D341Med (cell line): ENCODE measurements at places on chromosomes 6 and 20.

DNA sequence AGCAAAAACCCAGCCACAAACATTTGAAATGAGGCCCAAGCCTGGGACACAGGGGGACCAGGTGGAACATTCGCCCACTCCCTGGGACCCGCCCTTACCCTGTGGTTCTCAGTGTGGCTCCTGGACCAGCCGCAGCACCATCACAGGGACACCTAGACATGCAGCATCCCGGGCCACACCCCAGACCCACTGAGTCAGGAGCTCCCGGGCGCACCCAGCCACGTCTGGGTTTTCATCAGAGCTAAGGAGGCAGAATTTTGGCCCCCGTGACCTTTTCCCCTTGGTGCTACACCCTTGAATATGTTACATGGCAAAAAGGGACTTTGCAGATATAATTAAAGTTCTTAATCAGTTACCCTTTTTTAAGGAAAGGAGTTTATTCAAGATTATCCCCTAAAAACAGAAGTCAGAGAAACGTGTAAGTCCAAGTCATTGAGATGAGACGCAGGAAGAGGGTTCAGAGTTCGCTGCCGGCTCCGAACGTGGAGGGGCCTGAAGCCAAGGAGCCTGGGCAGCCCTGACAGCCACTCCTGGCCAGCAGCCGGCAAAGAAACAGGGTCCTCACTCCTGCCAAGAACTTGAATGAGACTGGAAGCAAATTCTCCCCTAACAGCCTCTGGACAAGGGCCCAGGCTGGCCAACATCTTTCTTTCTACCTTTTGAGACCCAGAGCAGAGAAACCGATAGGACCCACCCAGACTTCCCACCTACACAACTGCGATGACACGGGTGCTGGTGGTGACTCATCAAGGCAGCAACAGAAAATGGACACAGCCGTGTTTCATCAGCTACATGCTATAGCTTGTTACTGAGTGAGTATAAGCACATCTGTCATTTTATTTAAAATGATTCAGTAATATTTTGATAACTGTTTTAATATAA is 25.3 kb downstream of the BFSP1 start:
- DNase-seq, result no peak

DNA sequence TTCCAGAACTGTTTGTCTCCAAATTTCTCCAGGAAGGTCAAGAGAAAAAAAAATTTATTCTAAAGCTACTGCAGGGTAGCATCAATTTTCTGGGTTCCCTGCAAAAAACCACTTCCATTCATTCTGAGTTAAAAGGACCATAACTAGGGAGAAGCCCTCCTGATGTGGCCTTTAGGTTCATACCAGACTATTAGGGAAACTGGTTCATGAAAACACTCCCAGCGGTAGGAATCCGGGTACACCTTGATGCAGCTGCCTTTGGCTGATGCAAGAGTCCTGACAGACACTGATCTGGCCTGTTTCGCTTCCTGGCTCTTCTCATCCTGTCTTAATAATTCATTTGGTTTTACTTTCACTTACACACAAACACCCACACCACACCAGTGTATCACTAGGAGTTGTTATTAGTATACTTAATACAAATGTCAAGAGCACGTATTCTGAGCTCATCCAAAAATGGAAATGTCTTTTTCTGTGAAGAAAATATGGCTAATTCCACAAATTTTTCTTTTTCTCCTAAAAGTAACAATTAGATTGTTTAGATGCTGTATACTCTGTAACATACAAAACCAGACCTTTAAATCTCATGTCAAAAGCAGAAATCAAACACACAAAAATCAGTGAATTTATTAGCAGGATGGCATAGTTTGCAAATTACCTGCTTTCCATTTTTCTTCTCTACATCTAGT is 38.4 kb upstream of the ARHGAP18 start:
- no peak for DNase-seq

DNA sequence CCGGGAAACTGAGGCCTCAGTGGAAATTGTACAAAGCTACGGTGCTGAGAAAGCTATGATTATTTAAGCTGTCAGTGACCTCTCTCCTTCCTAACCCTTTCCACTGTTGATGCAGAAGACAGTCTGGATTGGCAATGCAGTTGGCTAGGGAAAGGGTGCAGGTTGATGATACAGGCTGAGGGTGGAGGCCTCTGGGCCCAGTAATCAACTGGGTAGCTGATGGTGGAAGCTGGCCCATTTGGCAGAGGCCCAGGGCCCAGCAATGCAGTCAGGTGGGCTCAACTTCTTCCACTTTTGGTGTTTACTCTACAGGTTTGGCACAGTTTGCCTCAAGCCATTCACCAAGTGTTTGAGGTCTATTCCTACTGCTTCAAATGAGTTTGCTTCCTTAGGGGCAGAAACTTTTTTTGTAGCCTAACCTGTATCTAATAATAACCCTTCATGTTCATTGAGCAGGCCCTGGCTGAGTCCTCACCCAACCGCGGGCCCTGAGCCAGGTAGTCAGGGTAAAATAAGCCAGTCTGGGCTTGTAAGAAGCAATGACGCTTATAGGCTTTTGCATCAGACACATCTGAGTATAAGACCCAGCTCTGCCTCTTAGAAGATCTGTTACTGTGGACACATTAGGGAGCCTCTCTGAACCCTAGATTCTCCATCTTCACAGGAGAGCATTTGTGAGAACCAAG is 12.1 kb downstream of the BCL2L1 start:
- DNase-seq, result no peak

- DNase-seq, result no peak
These were observed 26.8 kb downstream of the DLL1 start for GRCh38 chr6:170264086-170264485.

DNA sequence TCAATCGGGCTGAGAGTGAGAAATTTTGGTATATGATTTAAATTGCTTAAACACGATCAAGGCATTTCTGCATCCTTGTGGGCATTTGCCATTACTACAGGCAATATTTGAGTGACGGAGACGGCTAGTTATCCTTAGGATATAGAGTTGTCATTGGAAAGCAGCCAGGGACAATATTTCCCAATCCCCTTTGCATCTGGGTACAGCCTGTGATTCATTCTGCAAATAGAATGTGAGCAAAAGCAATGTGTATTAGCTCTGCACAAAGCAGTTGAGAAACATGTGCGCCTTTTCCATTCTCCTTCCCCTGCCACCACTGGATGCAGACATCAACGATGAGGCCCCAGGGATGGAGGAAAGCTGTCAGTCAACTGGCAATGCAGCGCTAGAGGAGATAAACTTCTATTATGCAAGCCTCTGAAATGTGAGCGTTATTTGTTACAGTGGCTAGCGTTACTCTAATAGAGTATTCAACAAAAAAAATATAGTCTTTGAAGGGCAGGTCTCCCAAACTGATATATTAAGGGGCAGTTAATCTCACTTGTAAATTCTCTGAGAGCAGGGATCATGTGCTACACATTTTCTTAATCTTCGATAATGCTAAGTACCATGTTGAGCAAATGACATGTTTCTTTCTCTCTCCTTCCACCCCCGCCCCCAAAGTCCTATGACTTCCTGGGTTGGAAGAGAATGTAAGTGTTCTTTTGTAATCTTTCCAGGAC is 37.1 kb upstream of the NCOA3 start:
- DNase-seq, result peak; percentile 37

GRCh38 chr6:159043947-159044346 is 844 bp downstream of the TAGAP start:
- no peak for DNase-seq
